ENCODE measurements at places on chromosomes 3 and 15. TPM values are rescaled to one million over a fixed set of nuclear protein-coding genes. Genes with fewer than 3 reads are reported as not detected.

- peak; percentile 66 for DNase-seq
Observed at GRCh38 chr3:188060840-188061544, 93.0 kb upstream of the LPP start.

Gene GATM
- total RNA-seq: 0.20 TPM

- DNase-seq: no peak
Observed at GRCh38 chr3:60697132-60697531, 554.1 kb downstream of the FHIT start.

Gene LHFPL4
- total RNA-seq: under 0.01 TPM

DNA sequence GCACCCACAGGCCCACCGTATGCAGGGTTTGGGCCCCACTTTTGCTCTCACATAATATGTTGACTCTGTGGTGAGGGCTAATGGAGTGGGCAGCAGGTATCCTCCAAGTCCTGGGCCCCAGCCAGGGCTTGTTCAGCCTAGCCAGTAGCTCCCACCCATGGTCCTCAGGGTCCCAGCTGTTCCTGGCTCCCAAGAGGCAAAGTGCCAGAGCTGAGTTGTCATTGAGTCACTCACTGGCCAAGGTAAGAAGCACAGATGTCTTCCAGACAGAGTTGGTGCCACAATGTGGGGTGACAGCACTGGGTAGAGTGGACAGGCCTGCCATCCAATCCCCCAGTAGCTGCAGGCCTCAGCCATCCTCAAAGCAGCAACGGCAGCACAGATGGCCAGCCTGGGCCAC lies 4.3 kb downstream of the SHF start:
- no peak for DNase-seq

Gene C2CD4A
- 0.87 TPM for total RNA-seq

DNA sequence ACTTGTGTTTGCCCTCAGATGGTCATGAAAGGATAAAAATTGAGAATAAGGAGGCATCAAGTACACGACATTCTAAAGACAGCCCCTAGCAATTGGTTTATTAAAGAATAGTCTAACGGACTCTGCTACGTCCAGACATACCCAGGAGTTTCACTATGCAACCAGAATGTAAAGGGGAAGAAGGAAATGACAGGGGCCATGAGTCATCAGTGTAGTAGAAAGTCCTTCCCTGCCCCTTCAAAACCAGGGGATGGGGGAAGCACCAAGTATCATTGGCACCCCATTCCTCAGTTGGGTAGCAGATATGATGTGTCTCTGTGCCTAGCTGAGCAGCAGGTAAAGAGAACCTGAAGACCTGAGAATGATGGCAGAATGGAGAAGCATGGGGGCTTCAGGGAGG lies 367.4 kb downstream of the IL20RB start:
- no peak for DNase-seq

DNA sequence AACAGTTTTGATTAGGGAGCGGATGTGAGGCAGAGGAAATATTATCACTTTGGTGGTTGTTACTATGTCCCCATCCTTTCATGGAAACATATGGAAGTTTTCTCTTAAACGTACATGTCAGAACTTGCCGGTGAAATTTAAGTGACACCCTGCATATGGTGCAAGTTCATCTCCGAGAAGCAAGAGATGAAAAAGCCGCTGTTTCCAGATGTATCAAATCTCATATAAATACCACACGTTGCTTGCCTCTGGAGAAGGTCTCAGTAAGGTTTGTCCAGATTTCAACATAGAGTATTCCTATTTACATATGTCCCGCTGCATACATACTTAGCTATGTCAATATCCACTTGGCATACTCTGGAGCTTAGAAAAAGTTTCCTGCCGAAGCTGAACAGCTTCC lies 172.2 kb upstream of the ICE2 start:
- no peak for DNase-seq

GRCh38 chr3:170178651-170179050 lies 2.9 kb downstream of the PHC3 start:
- no peak for DNase-seq

DNA sequence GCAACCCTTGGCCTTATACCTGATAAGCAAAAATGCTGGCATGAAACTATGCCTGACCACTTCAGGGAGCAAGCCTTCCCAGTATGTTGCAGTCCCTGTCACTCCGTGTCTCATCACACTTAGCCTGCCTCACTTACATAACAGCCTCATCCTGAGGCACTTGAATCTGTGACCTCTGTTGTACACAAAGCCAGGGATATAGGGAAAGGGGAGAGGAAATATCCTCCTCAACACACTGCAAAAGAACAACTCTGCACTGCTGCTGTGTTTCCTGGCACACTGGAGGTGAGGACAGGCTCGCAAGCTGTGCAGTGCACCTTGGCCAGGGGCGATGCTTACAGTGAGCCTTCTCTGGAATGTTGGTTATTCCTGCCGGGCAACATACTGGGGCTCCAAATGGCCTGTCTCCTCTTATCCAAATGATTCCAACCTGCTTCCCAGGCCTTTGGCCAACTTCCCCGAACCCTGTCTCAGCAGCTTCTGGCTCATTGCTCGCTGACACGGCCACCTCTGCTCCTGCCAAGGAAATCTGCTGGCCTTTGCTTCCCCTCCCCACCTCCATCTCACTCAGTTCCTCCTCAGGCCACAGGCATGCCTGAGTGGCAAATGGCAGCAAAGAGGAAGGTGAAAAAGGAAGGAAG lies 109.2 kb downstream of the CD47 start:
- peak; percentile 27 for DNase-seq

Gene MORC1
- not detected for total RNA-seq

Gene ATP13A5
- total RNA-seq: not detected

DNA sequence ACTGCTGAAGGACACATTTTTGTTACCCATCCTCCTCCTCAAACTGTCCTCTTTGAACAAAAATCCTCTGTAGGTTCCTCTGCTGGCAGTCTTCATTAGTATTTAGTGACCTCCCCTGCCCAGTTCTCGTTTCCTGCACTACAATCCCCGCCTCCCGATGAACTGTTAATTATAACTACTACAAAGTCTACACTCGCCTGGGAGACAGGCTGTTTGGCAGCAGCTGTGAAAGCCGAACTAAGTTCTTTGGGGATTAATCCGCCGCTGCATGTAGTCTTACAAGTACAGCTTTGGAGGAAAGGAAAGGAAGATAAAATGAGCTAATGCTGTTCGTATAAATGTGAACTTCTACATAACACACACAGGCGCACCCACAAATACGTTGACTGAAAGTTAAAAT lies 160.0 kb upstream of the WNT5A start:
- DNase-seq: no peak

Gene SLC51A
- total RNA-seq: not detected

GRCh38 chr15:96320703-96321638 lies 9.5 kb upstream of the NR2F2 start:
- DNase-seq: peak; percentile 44

GRCh38 chr15:92634671-92635201 lies 20.8 kb downstream of the FAM174B start:
- no peak for DNase-seq

Gene XYLB
- total RNA-seq: 1.3 TPM

Gene CYP1A1
- total RNA-seq: 8.5 TPM

DNA sequence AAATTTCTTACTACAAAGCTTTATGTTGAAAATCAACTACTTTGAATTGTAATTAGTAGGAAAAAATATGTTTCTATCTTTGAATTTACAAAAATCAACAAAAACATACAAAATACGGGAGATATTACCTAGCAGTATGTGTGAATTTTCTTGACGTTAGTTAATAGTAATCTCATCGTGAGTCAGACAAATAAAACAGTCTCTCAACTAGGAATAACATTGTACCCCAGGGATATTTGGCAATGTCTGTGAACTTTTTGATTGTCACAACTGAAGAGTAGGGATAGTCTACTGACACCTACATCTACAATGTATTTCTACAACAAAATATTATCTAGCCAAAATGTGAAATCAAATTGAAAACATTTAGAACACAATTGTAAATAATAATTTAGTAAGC lies 250.3 kb downstream of the POLQ start:
- no peak for DNase-seq

DNA sequence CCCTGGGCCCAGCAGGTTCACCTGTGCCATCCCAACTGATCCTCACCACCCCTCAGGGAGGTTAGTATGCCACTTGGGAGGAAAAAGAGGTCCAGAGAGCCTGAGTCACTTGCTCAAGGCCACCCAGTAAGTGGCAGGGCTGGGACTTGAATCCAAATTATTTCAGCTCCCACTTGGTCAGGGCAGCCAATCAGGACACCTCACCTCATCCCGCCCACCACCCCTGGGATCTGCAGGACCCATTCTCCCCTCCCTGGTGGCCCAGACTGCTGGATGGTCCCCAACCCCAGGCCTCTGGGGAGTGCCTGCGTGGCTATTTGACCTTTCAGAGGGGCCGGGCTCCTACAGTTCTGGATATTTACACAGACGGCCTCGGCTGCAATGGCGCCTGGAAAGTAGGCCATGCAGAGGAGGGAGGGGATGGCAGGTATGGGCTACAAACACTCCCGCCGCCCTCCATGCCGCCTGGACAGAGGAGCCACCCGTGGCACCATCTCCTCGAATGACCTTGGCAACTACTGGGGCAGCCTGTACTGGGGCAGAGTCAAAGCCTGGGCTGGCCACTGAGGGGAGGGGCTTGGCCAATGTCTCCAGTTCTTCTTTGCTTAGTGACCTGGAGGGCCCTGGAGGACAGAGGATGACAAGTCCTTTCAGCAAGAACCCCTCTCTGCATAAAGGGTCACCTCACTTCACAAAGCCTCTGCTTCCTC lies 153.6 kb upstream of the LINGO1 start:
- no peak for DNase-seq

GRCh38 chr3:11289864-11290263 lies 17.7 kb downstream of the ATG7 start:
- peak; percentile 21 for DNase-seq

GRCh38 chr15:28097656-28098359 lies 1.3 kb downstream of the OCA2 start:
- no peak for DNase-seq

Gene CISH
- 0.20 TPM for total RNA-seq

Gene RTP2
- not detected for total RNA-seq

Gene RFTN1
- total RNA-seq: 22.9 TPM

DNA sequence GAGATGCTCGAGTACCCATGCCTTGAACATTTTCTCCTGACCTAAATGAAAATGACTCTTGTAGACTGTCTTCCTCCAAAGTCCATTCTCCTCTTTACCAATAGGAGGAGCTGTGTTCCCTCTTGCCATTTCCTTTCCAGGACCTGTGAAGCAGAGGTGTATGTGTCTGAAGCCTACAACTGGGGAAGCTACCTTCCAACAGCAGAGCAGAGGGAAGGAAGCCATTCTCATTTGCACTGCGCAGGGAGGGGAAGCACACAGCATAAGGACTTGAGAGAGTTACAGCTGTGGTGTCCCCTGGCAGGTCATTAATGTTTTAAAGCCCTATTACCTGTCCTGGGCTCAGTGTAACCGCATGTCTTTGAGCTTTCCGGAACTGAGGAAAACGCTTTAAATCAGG lies 38.7 kb downstream of the HSPBAP1 start:
- peak; percentile 60 for DNase-seq

DNA sequence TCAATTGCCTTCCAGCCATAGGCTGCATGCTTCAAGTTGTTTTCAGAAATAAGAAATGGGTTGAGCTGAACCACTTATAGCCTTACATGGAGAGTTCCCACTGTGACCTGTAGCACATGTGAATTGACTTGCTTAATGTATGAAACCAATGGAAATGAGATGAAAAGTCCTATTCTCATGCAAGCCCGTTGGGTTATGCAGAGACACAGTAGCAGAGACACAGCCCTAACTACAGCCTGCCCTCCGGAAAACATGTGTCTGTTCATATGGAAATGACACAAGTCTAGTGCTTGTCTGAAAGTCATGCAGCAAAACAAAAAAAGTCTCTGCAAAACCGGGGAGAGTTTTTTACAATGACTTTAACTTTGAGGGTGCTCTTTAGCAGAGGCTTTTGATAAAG lies 14.5 kb downstream of the HIGD2B start:
- DNase-seq: no peak

- DNase-seq: no peak
Observed at GRCh38 chr15:58594898-58595297, 154.6 kb downstream of the ADAM10 start.

DNA sequence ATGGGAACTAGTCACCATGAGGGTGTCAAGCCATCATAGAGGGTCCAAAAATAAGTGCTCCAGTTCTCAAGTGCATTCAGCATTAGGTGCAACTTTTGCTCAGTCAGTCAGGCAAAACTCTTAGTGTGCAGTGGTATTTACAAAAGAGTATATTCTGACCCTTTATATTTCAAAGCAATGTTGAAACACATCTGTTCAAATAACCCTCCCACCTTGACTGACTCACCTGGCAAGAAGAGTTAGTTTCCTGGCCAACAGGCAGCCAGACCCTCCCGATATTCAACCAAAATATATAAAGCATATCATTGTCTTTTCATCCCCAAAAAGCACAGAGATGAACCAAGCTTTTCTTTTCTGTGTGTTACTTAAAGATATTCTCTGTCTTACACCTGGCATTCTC lies 7.6 kb upstream of the COL8A1 start:
- DNase-seq: no peak

- no peak for DNase-seq
Observed at GRCh38 chr3:186509423-186509822, 34.8 kb downstream of the CRYGS start.

DNA sequence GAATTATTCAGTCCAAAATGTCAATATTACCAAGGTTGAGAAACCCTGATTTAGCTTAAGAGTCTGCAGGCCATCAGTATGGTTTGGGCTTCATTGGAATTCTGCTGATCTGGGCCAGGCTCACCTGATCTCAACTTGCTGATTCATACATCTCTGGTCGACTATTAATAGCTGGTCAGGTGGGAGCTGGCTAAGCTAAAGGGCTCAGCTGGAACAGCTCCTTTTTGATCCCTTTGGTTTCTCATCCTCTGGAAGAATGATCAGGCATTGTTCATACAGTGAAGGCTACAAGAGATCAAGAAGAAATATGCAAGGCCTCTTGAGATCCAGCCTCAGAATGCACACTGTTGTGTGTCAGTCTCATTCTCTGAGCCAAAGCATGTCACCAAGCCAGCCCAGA lies 123.3 kb upstream of the MME start:
- DNase-seq: no peak

Gene PPP1R14D
- not detected for total RNA-seq

Gene AP3B2
- not detected for total RNA-seq

- DNase-seq: no peak
Observed at GRCh38 chr15:77409259-77410156, 10.4 kb downstream of the PEAK1 start.

Measured in lung microvascular endothelial cell (primary cell).